Inflammatory macrophage (primary cell): ENCODE measurements at places on chromosomes 4 and X.

GRCh38 chr4:5990446-5991160 lies 27.6 kb downstream of the C4orf50 start:
- no peak for DNase-seq

- no peak for DNase-seq
Observed at GRCh38 chr4:38279650-38280322, 319.6 kb downstream of the PTTG2 start.

DNA sequence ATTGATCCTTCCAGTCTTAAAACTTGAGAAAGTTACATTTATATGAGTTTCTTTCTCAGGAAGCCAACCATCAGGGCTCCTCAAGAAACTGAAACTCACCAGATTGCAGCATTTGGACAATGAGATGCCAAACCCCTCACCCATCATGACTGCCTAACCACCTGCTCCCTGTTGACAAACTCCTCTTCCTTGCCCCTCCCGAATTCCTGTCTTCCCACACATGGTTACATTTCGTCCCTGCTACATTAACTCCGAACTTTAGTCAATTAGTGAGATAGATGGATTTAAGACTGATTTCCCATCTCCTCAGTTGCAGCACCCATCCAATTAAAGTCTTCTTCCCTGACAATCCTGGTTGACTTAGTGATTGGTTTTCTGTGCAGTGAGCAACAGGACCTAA lies 118.7 kb downstream of the ZNF330 start:
- no peak for DNase-seq

GRCh38 chrX:67545893-67546495 lies 2.2 kb downstream of the AR start:
- peak; percentile 29 for DNase-seq

- DNase-seq, result no peak
Observed at GRCh38 chr4:24856586-24856985, 56.3 kb downstream of the CCDC149 start.

DNA sequence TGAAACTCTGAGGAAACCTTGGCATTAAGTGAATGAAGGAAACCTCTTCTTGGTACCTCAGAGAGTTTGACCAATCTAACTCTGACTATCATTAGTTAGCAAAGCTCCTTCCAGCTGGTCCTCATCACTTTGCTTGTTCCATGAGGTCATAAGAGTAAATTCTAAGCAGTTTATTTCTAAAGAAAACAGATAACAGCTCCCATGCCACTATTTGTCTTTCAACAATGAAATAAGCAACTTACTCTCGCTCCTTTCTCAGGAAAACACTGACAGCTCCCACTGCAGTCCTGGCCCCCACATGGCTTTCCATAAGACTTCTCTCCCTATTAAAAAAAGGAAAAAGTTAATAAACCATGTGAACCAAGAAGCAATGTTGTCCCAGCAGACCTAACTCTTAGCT lies 127.7 kb downstream of the COL4A6 start:
- DNase-seq, result no peak

- no peak for DNase-seq
Observed at GRCh38 chr4:98657531-98658286, 702 bp downstream of the TSPAN5 start.

GRCh38 chr4:7653510-7654369 lies 219.0 kb upstream of the PSAPL1 start:
- peak; percentile 87 for DNase-seq

DNA sequence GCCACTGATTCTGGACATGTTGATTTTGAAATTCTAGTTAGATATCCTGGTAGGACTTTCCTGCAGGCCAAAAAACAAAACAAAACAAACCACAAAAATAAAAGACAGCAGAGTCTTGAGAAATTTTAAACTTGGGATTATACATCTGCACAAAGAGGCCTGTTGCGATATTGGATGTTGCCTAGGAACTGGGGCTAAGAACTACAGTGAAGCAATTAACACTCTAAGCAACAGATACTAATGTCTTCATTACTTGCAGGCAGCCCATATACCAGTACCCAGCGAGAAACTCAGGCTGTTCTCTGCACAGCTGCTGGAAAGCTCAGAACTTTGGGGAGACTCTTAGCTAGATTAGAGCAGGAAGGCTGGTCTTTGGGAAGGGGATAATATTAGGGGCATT lies 69.1 kb upstream of the SCOC start:
- DNase-seq, result no peak

- no peak for DNase-seq
Observed at GRCh38 chr4:182369211-182369610, 126.0 kb downstream of the TENM3 start.

DNA sequence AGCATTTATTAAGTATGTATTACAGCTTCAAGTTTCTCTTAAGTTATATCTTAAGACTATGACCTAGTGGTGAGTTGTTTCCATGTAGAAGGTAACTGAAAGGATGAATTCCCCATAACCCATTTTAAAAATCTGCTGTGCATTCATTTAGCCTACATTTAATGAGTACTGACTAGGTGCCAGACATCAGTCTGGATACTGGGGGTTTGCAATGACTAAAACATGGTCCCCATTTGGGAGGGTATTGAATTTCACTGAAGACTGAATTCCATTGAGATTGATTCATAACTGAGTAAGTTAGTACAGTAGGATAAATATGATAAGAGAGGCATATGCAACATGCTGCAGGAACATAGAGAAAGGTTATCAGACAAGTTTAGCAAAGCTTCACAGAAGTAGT lies 241.5 kb downstream of the FRAS1 start:
- DNase-seq, result no peak

DNA sequence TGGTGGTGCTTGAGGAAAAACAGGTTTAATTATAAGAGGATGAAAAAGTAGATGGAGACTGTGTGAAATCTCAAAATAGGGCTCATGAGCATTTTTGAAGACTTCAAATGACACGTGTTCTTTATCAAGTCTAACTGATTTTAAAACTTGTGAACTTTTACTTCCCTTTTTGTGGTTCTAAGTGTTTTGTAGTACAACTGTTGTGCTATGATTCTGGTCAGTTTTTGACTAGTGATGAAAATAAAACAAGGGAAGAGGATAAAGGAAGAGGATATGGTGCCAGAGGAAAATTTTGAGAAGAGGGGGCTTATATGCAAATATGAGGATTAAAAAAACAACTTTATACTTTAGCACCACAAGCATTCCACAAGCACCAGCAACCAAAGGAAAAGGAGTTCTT lies 644.0 kb downstream of the RPA4 start:
- DNase-seq, result no peak

- peak; percentile 58 for DNase-seq
Observed at GRCh38 chr4:42282081-42282901, 115.0 kb upstream of the SHISA3 start.

GRCh38 chr4:142427456-142427855 lies 418.6 kb downstream of the INPP4B start:
- DNase-seq, result no peak

- no peak for DNase-seq
Observed at GRCh38 chr4:105933083-105933482, 37.8 kb downstream of the NPNT start.

DNA sequence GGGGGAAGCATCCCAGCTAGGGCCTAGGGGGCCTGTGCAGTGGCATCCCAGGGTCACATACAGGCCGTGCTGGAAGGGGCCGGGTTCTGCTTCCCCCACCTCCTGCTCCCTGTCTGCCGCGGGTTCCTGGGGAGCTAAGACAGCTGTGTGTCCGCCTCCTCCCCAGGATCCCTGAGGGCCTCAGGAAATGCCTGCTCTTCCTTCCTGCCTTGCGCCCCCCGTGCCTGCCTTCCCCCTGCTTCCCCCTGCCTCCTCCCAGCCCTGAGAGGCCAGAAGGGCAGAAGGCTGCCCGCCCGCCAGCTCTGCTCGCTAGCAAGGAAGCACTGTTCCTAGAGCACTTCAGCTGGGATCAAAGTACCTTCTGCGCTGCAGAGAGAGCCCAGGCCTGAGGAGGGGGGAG lies 2.9 kb upstream of the BGN start:
- DNase-seq, result no peak

- DNase-seq, result no peak
Observed at GRCh38 chr4:153402366-153402765, 57.9 kb downstream of the MND1 start.

- DNase-seq, result no peak
Observed at GRCh38 chr4:65241257-65241997, 428.9 kb downstream of the EPHA5 start.

DNA sequence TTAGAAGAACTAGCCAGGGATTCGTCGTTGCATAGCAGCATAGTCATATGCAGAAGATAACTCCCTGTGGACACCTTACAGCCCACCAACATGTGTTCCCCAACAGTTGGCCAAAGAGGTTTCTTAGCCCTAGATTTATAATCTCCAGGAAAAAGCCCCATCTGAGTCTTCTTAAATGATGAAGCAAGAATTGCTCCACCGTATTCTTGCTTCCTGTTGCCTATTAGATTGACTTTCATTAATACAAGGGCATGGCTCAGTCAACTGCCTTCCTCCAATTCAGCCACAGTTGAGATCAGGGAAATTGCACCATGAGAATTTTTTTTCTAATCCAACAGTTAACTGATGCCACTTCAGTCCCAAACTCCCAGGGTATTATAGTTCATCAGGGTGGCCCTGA lies 5.2 kb upstream of the AFF2 start:
- DNase-seq, result peak; percentile 52

- no peak for DNase-seq
Observed at GRCh38 chr4:172727631-172728030, 441.0 kb upstream of the GALNT7 start.

- no peak for DNase-seq
Observed at GRCh38 chr4:52358883-52359321, 300.2 kb downstream of the USP46 start.

DNA sequence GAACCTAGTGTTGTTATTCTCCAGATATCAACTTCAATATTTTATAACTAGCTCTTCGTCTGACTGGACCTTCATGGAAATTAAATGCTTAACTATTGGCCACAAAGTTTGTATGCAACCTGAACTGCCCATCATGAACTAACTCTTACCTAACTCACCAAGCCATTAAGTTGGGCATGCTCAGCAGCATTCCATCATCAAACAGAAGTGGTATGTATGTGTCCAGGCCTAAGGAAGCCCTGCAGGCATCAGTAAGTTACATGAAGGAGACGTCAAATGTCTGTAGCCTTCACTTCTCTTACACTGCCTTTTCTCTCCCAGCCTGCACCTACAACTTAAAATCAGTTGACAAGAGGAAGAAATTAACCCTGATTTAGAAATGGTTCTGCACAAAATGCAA lies 1639.2 kb upstream of the PABPC4L start:
- no peak for DNase-seq
